HEK293T (cell line): ENCODE measurements at places on chromosomes 7 and 10.

DNA sequence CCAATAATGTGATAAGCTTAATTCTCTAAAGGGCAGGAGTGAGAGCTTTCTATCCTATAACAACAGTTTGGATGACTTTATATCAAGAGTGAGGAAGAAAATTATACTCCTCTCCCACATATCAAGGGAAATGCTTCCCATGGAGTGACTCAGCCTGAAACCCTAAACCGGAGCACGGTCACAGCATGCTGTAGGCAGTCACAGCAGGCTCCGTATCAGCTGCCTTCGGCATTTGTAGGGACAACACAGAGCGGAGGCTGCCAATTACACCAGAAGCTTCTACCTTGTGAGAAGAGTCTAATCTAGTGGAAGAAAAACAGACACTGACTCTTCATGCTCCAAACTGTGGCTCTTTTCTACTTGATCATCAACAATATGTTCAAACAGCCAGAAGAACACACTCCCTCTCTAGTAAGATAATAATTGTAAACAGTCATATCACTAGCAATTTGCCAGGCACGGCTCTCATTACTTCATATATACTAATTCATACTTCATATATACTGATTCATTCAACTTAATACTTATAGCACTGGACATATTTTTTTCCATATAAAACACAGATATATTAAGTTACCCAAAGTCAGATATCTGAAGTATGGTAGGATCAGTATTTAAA, 65.9 kb downstream of the DGKB start:
- DNase-seq = peak; percentile 70

DNA sequence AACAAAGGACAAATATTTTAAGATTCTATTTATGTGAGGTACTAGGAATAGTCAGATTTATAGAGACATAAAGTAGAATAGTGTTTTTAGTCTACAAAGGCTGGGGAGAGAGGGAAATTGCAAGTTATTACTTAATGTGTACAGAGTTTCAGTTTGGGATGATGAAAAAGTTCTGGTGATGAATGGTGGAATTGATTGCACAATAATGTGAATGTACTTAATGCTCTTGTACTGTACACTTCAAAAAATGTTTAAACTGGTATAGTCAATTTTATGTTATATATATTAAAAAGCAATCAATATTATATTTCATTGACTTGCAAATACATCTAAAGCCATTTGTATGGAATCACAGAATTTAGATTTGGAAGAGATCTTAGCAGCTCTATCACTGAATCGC, 213.4 kb downstream of the PPP1R3A start:
- no peak for DNase-seq

DNA sequence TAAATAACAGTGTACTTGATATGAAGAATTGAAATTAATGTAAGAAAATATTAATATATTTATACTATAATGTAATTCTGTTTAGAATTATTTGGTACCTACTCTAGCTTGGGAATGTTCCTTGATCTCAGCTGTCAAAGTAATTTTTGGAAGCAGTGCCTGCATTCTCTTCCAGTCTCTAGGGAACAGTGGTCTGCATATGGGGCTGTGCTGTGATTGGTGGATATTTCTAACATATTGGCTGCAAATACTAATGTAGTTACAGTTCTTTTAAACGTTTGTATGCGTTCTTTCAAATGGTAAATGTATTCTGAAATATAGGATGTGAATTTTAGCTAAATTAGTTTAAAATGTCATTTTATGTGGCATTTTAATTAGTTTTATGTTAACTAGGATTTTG, 87.2 kb downstream of the PHF14 start:
- no peak for DNase-seq

- no peak for DNase-seq
Measured at GRCh38 chr7:144723301-144723700, 112.6 kb downstream of the TPK1 start.

DNA sequence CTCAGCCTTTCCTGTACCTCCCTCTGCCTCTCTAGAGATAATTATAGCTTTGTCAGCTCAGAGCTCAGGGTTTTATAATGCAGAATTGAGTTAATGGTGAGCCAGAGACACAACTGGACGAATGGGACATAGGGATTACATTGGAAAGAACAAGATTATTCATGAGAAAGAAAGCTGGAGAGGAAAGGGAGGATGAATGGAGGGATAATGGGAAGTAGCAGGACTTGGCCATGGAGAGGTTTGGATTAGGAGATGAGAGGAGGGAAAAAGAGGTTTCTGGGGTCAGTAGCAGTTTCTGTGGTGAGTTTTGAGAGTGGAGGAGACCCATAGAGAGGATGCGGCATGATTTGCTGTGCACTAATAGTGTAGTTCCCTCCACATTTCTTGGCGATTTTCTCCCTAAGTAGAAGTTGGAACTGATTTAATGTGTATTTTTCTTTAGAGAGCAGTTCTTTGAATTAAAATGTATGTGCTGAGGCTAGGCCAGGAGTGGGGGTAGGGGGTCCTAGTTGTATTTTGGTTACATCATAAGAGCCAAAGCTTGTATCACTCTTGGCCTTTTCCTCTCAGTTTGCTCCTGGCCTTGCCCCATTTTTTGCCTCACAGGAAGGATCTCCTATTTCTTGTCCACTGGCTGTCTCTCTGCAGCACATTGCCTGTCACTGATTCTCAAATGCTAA, 107.4 kb downstream of the MKX start:
- DNase-seq = no peak

DNA sequence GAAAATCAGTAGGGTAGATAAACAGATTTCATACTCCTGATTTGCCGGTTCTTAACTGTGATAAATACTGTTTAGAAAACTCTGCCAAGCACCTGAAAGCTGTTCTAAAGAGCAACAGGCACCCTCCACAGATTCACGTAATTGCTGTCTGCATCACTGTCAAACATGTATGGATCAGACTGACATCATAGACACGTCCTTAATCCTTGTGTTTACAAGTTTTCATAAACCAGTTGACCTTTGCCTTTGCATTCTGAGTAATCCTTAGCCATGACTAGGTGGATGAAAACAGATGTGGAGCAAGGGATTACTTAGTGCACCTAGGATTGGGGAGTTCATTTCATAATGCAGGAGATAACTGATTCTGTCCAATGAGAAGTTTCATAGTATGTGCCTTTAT, 41.6 kb downstream of the SLC39A12 start:
- DNase-seq = no peak

DNA sequence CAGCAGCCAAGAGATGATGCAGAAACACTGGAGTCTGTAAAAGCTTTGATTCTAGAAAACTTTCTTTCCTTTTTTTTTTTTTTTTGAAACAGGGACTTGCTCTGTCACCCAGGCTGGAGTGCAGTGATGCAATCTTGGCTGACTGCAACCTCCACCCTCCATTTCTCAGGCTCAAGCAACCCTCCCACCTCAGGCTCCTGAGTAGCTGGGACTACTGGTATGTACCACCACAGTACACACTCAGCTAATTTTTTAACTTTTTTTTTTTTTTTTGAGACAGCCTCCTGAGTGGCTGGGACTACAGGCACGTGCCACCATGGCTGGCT, 17.0 kb upstream of the BAG3 start:
- no peak for DNase-seq

GRCh38 chr7:81370822-81371221, 399.0 kb downstream of the HGF start:
- no peak for DNase-seq

- DNase-seq = no peak
Measured at GRCh38 chr7:41579961-41580935, 122.6 kb downstream of the INHBA start.

GRCh38 chr10:133528296-133528844, 1.2 kb downstream of the CYP2E1 start:
- DNase-seq = no peak

DNA sequence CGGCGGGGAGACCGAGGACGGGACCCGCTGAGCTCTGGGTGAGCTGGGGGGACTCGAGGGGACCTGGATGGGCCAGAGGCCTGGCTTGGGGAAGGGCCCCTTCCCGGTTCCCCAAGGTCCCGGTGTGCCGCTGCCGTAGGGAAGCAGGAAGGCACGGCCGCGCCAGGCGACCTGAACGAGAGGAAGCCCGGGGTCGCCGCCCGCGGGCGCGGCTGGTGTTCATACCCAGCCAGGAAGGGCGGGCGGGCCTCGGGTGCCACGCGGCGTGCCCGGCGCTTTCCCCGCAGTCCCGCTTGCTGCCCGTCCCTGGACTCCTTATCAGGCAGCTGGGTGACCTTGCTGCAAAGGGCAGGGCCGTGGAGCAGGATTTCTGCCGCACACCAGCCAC, 38.0 kb downstream of the ZNF777 start:
- DNase-seq = no peak

DNA sequence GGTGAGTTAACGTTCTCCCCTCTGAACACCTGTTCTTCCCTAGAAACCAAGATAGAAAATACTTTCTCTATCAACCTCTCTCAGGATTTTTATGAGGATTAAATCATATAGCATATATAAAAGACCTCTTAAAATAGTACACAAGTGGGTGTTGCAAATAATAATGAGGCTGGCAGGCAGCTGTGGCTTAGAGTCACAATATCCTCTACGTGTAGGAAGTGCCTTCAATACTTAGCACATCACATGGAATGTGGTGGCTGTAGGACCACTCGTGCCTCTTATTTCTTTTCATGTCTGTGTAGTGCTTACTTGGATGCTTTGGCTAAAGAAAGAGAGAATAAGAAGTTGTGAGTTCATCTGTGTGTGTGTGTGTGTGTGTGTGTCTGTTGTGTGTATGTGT, 96.3 kb downstream of the PRLHR start:
- no peak for DNase-seq

- DNase-seq = no peak
Measured at GRCh38 chr7:87451187-87451586, 24.3 kb downstream of the ABCB4 start.

DNA sequence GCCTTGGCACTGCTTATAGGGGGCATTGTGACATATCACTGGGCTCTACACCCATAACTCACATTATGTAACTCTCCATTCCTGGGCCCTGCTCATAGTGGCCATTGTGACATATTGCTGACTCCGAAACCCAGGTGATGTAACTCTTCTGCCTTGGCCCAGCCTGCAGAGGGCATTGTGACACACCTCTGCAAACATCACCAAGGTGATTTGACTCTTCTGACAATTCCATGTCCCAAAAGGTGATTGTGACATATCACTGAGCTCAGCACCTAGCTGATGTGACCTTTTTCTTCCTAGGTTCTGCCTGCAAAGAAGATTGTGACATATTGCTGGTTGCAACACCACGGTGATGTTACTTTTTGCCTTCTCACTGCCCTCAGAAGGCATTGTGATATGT, 36.5 kb upstream of the ZNF680 start:
- DNase-seq = no peak

GRCh38 chr10:49001402-49001801, 61.8 kb upstream of the LRRC18 start:
- DNase-seq = peak; percentile 18

DNA sequence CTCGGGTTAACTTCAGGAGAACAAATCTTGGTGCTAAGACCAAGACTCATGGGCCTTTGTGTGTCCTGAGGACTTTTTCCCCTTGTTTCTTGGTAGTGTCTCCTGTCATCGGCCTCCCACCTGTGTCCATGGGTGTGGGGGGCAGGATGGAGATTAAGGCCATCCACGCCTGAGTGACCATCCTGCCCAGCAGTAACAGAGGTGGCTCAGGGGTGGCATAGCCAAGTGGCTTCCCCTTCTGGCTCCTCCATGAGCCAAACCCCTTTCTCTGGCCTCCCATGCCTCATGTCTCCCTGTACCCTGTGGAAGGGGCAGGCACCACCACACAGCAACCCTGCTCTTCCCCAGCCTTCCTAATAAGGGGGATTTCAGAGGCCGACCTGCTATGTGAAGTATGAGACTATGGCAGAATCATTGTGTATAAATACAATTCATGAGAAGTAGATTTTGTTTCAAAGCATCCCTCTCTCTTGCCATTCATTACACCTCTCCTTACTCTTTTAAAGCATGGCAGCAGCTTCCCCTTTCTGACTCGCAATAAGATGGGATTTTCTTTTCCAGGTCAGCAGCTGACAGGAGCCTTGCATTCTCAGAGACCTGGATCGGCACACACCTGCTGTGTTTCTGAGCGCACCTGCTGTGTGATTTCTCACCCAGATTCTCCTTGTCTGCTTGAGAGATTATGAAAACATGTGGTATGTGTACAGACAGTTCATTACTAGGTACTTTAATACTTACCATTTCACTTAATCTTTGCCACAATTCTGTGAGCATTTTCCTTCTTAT, 102.5 kb downstream of the XPNPEP1 start:
- DNase-seq = no peak

GRCh38 chr7:30001998-30002397, 12.4 kb upstream of the SCRN1 start:
- DNase-seq = no peak

DNA sequence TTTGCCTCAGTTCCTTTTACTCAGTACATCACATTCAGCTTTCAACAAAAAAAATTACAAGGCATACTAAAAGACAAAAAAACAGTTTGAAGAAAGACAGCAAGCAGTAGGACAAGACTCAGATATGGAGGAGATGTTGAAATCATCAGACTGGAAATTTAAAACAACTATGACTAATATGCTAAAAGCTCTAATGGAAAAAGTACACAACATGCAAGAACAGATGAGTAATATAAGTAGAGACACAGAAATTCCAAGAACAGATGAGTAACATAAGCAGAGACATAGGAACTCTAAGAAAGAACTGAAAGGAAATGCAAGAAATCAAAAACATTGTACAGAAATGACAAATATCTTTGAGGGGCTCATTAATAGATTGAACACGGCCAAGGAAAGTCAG, 402.6 kb downstream of the NEBL start:
- no peak for DNase-seq

- DNase-seq = peak; percentile 49
Measured at GRCh38 chr10:62264702-62265436, 3.8 kb downstream of the RTKN2 start.

GRCh38 chr7:64890761-64891362, 12.2 kb upstream of the ZNF273 start:
- no peak for DNase-seq

GRCh38 chr7:25855854-25856782, 295.9 kb upstream of the NFE2L3 start:
- no peak for DNase-seq

- DNase-seq = no peak
Measured at GRCh38 chr7:138282997-138283396, 177.1 kb upstream of the TRIM24 start.

DNA sequence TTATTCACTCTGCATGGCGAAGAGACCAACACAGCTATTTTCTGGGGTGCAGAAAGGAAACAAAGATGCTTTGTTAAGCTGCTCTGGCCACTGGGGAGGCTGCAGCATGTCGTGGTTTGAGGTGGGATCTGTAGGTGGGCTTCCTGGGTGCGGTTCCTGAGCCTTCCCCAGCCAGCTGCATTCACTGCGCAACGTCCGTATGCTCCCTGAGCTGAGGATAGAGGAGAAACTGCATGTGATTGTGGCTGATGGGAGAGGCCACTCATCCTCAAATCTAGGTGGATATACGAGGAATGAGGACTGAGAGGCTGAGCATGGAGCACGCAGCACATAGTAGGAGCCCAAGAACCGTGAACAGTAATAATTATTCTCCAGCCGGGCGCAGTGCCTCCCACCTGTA, 9.9 kb upstream of the DNAAF5 start:
- no peak for DNase-seq

GRCh38 chr10:43983856-43984271, 335.2 kb upstream of the ZNF32 start:
- no peak for DNase-seq
